ENCODE measurements at places on chromosomes 11 and 22.
A peak's percentile ranks its signal among the peaks of the same experiment; 100 is the strongest.

DNA sequence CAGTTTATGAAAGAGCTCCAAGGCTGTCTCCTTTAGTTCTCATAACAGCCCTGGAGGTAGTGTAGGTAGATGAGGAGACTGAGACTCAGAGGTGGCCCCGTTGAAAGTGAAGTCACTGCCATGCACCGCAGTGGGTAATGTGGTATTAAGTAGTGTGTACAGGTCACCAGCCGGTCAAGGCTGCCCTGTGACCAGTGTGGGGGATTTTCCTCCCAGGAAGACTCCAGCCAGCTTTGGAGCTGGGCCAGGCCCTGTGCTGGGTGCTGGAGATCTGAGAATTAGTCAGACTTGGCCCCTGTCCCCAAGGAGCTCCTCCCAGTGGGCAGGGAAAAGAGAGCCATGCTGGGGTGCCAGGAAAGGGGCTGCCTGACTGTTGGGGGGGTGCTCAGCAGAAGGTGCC, 5.3 kb downstream of the OMP start:
- DNase-seq = peak; percentile 30

GRCh38 chr11:94638301-94638901, 71.2 kb downstream of the PIWIL4 start:
- no peak for DNase-seq

GRCh38 chr11:12981676-12982522, 27.2 kb upstream of the RASSF10 start:
- DNase-seq = no peak

DNA sequence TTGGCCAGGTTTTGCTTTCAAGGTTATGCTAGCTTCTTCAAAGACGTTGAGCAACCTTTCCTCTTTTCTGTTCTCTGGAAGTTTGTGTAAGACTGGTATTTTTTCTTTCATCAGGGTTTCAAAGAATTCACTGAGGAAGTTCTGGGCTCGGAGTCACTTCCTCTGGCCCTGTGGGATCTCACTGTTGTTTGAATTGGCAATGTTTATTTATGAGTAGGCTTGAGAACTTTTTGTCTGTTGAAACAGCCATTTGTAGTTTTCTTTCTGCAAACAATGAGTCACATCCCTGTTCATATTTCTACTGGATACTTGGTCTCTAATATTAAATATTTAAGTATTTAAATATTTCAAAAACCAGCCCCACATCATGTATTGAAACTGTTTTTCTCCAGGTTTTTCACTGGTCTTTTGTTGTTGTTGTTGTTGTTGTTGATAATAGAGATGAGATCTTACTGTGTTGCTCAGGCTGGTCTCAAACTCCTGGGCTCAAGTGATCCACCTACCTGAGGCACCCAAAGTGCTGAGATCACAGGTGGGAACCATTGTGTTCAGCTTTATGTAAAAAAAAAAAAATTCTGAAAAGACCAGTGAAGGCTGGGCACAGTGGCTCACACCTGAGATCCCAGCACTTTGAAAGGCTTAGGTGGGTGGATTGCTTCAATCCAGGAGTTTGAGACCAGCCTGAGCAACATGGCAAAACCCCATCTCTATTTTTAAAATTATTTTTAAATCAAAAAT, 26.9 kb downstream of the SUSD2 start:
- DNase-seq = peak; percentile 53

- DNase-seq = no peak
Observed at GRCh38 chr22:43532301-43533155, 120.7 kb downstream of the MPPED1 start.

GRCh38 chr22:19058713-19059451, 63.3 kb downstream of the DGCR2 start:
- no peak for DNase-seq

DNA sequence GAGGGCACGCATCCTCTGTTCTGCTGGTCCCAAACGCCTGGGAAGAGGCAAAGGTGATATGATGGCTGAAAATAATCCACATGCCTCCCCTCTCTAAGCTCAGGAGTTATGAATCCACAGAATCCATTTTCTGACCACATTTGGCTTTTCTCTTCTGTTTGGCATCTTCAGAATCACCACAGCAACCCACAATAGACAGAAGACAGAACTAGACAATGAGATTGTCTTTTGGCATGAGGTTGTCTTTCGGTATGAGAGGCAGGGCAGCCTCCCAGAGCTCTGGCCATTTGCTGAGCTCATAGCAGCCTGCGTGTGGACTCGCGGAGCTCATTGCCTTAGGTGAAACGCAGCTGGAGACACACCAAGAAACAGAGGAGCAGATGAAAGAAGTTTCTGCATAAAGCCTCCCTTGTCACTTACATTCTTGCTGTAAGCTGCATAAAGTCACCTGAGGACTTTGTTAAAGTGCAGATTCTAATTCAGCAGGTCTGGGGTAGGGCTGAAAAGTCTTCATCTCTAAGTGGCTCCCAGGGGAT, 868.0 kb downstream of the NTM start:
- DNase-seq = no peak

DNA sequence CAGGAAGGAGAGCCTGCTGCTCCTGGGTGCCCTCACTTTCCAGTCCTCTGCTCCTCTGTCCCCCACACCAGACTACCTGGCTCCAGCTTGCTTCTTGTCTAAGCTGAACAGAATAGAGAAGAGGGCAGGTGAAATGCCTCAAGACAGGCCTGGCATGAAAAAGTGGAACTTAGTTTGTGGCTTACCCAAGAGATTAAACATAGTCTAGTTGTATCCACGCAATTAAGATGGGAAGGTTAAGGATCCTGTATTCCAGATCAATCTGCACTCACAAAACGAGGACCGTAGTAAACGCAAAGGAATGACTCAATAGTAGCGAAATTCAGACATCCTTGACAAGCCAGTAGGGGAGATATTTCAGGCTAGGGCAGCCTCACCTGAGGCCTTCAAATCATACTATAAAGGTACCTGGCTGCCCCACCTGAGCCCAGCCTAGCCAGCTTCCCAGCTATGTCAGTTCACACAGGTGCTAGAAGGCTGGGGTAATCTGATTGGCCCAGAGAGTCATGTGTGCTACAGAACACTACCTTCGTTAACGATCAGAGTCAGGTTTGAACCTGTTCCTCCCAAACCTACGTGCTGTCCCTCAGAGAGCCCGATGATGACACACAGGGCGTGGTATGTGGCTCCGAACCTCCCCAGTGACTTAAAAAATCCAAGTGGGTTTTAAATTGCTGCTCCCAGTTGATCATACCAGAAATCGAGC, 46.5 kb downstream of the AHNAK start:
- DNase-seq = no peak

Measured in RKO (cell line).